ENCODE measurements at places on chromosomes 7 and 10.

DNA sequence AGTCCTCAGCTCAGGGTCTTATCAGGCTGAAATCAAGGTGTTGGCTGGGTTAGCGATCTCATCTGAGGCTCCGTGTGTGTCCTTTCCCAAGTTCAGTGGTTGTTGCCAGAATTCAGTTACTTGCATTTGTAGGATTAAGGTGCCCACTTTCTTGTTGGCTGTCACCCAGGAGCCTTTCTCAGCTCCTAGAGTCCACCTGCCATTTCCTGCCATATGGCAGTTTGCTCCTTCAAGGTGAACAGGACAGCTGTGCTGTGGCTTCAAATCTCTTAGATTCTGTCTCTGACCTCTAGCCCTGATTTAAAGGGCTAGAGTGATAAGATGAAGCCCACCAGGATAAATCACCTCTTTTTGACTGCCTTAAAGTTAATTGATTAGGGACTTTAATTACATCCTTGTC, 1.0 kb upstream of the HIF1AN start:
- no peak for DNase-seq

DNA sequence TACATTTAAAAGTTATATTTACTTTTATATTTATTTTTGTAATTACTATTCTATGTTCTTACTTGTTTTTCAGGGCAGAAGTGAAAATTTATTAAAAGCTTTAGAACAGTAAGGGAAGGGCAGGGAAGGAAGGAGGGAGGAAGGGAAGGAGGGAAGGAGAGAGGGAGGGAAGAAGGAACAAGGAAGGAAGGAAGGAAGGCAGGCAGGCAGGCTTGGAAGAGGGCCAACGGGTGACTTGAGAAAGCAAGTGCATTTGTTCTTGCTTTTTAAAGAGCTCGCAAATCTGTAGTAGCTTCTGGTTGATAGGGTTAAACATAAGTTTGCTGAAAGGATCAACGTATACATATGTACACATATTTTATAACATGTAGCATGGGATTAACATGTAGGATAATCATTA, 725.3 kb upstream of the FZD8 start:
- no peak for DNase-seq

- DNase-seq = no peak
Measured at GRCh38 chr10:93837822-93838221, 56.0 kb upstream of the SLC35G1 start.

GRCh38 chr7:150351587-150352194, 10.3 kb upstream of the RARRES2 start:
- DNase-seq = no peak

DNA sequence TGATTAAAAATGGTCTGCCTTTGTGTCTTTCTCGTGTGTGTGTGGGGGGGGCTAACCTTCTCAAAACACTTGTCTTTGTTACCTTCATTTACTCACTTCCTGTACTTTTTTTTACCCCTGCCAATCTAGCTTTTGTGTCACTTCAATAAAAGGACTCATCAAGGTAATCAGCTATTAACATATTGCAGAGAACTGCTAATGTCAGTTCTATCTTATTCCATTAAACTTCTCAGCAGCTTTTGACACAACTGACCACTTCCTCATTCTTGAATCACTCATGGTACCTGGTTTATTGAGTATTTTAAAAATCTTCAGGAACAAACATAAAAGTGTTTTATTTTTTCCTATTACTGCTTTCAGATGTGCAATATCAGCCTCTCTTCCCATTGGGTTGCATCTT, 59.8 kb downstream of the SLC25A40 start:
- DNase-seq = peak; percentile 39

DNA sequence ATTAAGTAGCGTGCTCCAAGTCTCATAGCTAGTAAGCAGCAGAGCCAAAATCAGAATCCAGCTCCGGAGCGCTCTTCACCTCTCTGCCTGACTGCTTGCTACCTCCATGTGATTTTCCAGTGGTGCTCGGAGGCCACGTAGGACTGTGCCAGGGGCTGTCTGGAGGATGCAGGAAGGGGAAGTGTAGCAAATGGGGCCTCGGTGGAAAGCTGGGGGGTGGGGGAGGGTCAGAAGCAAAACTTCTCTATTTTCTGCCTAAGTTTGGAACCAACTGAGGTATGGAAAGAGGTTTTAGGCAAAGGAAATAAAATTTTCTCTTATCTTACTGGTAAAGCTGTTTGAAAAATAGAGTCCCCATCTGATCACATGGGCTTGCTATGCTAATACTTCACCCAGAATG, 108.7 kb downstream of the TBXAS1 start:
- DNase-seq = peak; percentile 83

GRCh38 chr10:101182936-101183335, 46.3 kb downstream of the LBX1 start:
- no peak for DNase-seq

GRCh38 chr10:91299999-91300575, 79.6 kb downstream of the PCGF5 start:
- DNase-seq = no peak

GRCh38 chr7:409339-410281, 110.0 kb downstream of the PDGFA start:
- no peak for DNase-seq

DNA sequence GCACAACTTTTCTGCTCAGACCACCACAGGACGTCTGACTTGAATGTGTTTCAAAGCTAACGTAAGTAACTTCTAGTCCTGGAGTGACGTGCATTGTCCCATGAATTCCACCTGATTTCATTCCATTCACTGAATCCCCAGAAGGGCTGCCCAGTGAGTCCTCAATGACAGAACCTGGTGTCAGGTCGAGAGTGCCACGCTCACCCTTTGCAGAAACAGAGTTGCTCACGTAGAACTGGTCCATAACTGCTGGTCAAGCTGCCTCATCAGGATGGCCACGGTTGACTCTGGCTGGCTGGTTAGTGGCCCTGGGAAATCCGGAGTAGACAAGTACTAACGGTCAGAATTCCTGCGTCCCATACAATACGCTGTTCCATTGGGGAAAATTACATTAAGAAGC, 50.6 kb upstream of the UBE3C start:
- no peak for DNase-seq

DNA sequence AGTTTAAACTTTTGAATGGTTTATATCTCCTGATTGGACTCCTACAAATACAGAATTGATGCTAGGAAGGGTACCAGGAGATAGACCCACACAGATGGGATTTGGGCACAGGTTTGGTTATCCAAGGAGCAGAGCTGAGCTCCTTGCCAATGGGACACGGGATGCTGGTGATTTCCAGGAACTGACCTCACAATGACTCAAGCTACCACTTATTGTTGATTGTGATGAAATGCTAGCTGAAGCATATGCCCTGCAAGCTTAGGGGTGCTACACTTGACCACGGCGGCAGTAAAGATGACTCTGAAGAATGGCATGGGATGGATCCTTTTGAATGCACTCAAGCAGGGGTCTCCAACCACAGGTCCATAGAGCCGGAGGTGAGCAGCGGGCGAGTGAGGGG, 45.5 kb upstream of the VKORC1L1 start:
- no peak for DNase-seq

DNA sequence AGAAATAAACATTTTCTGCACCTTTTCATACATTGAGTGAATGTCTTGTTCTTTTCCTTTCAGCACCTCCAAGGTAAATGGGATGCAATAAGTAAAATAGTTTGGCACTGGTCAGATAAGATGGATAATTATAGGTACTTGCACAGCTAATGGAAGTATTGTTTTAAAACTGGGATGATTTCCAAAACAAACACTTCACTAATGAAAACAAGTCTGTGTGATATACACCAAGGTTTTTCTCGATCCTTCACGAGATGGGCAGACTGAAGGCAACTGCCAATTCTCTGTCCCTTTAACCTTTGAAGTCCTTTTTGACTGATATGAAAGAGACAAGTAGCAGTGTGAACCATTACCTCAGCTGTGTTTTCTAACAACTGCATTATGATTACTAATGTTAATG, 423.8 kb downstream of the GFRA1 start:
- DNase-seq = no peak

- no peak for DNase-seq
Measured at GRCh38 chr10:70048030-70048723, 4.5 kb upstream of the MACROH2A2 start.

GRCh38 chr7:36747280-36748016, 23.2 kb upstream of the AOAH start:
- peak; percentile 50 for DNase-seq

- no peak for DNase-seq
Measured at GRCh38 chr7:117272017-117272759, 50.7 kb downstream of the WNT2 start.

DNA sequence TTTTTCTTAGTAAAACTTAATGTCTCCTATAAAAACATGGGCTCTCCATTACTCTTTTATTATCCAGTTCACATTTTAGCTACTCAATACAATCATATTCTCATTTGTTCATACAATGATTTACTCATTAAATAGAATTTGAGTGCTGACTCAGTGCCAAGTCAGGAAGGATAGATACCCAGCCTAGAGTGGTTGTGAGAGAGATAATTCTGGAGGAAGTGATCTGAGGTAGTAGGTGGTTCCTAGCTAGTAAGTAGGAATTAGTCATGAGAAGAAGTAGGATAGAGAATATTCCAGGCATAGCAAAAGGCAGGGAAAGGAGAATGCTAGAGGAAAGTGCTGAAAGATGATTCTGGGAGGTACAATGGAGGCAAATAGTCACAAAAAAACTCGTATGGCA, 133.5 kb upstream of the MBL2 start:
- no peak for DNase-seq

DNA sequence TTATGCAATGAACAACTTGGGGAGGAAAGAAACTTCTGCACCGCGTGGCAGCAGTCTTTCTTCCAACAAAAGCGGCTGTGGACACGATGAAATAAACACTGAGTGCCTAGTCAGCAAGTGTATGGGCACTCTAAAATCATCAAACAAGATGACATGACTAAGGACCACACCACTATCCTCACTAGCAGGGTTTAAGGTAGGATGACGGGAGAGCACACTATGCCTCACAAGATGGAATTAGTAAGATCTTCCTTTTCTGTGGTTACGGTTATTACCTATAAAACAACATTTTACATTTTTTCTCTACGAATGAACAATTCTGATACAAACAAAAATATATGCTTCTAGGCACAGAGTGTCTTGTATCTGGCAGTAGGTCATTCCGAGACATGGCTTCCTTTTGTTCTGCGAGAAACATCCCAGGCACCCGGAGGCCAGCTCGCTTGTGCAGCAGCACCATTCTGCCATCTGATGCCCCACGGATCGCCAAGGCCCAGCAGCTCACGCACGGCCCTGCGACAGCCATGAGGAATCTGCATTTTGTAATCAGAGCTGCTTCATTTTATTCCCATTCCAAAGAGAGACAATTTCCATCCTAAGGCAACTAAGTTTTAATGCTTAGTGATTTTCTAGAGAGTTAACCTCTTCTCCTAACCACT, 54.1 kb upstream of the NCAPG2 start:
- no peak for DNase-seq

DNA sequence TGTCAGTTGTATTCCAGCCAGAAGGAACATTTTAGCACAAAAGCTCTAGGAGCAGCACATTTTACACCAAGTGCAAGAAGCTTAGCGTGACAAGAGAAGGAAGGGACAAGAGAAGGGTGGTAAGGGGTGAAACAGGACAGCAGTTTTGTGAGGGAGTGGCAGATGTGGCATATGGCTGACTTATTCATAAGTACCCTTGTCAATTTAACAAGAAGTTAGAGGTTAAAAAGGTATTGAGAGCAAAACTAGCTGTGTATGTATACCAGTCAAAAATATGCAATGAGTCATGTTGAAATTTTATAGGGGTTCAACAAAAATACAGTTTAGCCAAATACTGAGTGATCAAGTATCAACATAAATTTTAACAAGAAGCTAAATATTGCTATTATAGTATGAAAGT, 561.5 kb upstream of the POT1 start:
- no peak for DNase-seq

GRCh38 chr10:72226418-72227027, 10.4 kb upstream of the ASCC1 start:
- no peak for DNase-seq

GRCh38 chr7:103598326-103598905, 152.4 kb upstream of the SLC26A5 start:
- no peak for DNase-seq

DNA sequence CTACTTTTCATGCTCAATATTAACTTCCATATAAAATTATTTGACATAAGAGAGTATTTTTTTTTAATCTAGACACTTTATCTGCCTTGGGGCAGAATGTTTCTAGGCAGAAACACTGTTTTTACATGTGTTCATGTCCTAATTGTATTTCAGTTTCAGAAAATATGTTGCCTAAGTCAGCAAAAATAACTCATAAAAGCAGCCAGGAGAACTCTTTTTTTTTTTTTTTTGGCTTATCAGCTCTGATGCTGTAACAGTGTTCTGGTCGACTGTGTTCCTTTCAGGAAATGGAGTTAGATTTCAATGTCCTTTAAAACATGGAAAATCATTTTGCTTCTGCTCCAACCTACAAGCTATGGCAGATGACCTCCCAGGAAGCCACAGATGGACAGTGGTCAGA, 63.2 kb upstream of the OPALIN start:
- DNase-seq = no peak

DNA sequence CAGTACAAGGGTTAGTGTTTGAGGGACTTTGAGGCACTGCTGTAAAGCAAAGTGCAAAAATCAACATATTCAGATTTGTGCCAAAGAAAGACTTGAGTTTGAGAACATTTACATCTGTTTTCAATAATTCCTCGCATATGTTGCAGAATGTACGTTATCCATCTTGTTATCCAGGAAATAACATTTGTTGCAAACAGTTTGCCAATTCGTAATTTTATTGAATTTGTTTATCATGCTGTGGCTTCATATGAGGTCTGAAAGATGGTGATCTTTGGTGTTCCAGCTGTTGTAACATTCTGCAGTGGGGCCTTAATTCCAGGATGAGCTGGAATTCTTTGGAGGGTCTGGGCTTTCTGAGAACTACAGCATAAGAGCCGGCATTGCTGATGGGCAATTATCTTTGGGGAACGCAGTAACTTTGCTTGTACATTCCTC, 396.2 kb downstream of the LRMDA start:
- DNase-seq = no peak

GRCh38 chr10:79418274-79418673, 27.1 kb downstream of the ZCCHC24 start:
- no peak for DNase-seq

DNA sequence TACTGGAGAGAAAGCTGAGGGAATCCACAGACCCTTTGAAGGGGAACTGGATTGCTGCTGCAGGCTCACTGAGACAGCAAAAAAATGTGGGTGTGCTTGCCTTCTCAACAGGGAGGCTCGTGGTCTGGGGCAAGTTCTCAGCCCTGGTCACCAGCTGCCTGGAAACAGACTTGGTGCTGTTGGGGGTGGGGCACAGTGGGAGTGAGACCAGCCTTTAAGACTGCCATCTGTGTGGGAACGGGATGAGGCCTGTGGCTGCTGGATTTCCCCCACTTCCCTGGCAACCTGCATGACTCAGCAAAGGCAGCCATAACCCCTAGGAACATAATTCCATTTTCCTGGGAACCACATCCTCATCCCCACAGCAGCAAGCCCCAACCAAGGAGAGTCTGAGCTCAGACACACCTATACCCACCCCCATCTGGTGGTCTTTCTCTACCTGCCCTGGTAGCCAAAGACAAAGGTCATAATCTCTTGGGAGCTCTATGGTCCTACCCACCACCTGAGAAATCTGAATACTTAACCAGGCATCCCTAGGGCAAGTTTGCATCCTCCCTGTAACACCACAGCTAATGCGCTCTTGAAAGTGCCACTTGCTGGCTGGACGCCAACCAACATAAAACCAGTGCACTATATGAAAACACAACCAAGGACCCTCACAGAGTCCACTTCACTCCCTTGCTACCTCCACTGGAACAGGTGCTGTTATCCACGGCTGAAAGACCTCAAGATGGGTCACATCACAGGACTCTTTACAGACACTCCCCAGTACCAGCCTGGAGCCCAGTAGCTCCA, 45.0 kb upstream of the TFEC start:
- DNase-seq = no peak
